Hematopoietic multipotent progenitor cell (in vitro differentiated cells): ENCODE measurements at places on chromosomes 13 and 19.
A peak's percentile ranks its signal among the peaks of the same experiment; 100 is the strongest.

- DNase-seq: peak; percentile 57
Measured at GRCh38 chr13:50123862-50124535, 108.8 kb downstream of the KCNRG start.

DNA sequence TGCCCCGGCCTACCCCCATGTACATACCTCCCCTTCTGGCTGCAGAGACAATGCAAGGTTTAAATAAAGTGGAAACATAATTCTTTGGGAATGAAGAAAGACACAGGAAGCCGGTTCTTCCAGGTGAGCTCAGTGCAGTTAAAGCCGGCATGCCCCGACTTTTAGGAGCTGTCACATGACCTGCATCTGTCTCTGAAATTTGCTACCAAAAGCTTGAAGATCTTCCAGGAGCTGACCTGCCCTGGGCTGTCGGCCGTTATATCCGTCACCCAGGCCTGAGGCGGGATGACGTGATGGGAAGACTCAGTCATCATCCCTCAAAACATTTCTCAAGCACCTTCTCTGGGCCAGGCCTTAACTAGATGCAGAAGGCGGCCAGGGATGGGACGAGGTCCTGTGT, 10.3 kb downstream of the RAB8A start:
- DNase-seq: no peak

DNA sequence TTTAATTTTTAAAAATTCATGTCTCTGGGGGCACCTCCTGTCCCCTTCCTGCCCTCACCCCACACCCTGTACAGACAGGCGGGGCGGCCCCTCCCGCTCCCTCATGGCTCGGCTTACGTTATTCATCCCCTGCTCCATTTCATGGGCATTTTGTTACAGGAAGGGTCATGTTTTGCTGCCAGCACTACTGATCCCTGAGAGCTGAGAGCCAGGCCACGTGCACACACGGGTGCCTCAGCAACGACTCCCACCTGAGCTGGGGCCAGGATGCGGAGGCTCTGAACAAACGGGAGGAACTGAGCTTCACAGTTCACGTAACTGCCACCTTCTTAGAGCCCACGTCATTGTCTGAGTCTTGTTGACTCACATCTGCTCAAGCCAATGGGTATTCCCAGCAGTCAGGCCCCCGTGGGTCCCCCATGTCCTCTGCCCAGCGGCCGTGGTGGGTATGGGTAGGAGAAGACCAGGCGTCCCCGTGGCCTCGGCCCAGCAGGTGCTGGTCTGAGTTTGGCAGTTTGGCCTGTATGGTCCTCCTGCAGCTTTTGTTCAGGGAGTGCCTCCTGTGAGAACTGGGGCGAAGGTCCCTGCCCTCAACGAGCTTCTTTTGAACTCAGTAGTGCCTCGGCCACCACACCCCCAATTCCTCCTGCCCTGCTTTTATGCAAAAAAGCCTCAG, 16.4 kb upstream of the TMEM255B start:
- DNase-seq: no peak

DNA sequence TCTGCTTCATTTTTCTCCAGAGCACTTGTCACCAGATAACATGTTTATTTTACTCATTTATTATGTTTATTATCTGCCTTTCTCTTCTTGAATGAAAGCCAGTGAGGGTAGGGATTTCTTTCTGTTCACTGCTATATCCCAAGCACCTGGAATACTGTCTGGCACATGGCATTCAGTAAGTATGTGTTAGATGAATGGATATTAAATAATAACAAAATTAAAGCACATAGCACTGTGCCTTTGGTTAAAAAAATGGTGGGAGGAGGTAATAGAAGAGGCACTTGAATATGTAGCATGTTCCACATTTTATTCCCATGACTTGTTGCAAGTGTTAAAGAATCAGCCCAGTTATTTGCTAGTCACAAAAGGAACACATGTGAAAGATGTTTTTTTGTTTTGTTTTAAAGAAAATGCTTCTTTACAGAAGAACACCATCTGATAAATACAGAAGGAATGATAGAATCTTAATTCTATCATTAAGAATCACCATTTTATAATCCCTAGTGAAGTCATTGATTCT, 151.0 kb downstream of the DLEU7 start:
- no peak for DNase-seq

- no peak for DNase-seq
Measured at GRCh38 chr19:993831-994393, 6.3 kb upstream of the GRIN3B start.

DNA sequence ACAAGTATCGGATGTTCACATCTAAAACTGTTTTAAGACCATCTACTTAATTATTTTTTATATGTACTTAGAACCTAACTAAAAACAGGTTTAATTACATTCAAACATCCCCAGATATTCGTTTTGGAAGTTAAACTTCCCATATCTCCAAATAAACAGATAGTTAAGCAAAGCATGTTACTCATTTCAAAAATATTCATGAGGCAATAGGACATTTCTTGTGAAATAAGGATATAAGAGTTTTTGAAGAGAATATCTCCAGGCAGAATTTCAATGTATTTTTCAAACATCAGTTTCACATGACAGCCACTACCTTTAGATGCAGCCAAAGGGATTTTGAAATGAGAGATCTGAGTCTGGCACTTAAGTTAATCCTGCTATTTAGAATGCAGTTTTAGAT, 697.5 kb downstream of the SLITRK1 start:
- no peak for DNase-seq

DNA sequence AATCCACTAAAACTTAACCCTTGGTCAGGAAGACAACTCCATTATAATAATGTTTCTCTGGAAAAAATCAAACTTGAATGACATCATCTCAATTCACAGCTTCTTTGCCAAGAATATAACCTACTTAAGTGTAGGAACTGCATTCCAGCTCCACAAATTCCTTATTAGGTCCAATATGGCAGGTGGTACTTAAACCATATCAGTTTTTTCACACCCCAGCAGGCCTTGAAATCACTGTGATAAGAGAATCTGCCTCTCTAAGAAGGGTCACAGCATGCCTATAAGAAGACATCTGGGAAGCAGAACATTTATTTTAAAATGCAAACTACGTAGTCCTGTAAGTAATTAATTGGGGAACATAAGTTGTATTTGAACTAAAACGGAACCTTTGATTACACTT, 687.8 kb downstream of the DIAPH3 start:
- no peak for DNase-seq

GRCh38 chr19:40416918-40417642, 3.9 kb upstream of the PRX start:
- peak; percentile 64 for DNase-seq

GRCh38 chr13:82688400-82688994, 1193.8 kb downstream of the SLITRK1 start:
- peak; percentile 56 for DNase-seq

GRCh38 chr19:3366753-3367627, 607 bp downstream of the NFIC start:
- DNase-seq: no peak

GRCh38 chr13:43159026-43159461, 135.7 kb downstream of the DNAJC15 start:
- DNase-seq: no peak

GRCh38 chr13:56528040-56528790, 612.5 kb upstream of the PRR20A start:
- no peak for DNase-seq

DNA sequence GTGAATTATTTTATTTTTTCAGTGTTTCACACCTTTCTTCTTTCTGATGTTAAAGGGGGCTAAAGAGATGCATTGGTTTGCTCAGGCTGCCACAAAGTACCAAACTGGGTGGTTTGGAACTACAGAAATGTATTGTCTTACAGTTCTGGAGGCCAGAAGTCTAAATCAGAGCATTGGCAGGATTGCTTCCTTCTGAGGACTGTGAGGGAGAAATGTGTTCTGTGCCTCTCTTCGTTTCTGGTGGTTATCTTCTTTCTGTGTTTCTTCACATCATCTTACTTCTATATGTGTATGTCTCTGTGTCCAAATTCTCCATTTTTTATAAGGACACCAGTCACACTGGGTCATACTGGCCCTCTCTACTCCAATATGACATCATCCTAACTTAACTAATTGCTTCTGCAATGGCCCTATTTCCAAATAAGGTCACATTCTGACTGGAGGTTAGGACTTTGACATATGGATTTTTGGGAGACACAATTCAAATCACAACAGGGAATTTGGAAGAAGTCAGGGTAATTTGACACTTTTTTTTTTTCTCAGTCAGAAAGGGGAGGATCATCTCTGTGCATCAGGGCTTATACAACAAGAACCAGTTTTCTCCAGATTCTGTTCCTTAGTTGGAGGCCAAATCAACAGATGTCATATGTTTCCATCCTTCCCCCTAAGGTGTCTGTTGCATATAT, 188.2 kb downstream of the KCNRG start:
- DNase-seq: no peak

DNA sequence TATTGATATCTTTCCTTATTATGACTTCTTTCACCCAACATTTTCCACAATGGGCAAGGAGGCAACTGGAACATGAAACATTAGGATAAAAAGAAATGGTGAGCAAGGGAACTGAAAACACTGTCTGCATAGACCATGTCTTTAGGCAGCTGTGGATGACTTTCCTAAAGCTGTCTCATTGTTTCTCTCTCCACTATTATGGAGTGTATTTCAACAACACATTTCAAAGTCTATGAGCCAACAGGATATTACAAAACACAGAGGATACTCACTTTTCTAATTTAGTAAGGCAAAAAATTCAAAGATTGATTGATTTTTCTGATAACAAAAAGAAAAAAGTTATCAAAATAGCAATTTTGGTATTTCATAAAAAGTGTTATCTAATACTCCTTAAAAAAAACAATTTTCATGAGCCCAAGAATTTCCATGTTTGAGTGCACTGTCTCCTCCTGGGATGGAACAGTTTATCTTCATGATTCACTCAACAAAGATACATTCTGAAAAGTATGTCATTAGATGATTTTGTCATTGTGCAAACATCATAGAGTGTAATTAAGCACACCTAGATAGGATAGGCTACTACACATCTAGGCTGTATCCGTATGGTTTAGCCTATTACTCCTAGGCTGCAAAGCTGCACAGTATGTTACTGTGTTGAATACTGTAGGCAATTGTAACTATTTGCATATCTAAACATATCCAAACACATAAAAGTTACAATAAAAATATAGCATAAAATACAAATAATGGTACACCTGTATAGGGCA, 1568.4 kb downstream of the SLITRK5 start:
- DNase-seq: no peak

DNA sequence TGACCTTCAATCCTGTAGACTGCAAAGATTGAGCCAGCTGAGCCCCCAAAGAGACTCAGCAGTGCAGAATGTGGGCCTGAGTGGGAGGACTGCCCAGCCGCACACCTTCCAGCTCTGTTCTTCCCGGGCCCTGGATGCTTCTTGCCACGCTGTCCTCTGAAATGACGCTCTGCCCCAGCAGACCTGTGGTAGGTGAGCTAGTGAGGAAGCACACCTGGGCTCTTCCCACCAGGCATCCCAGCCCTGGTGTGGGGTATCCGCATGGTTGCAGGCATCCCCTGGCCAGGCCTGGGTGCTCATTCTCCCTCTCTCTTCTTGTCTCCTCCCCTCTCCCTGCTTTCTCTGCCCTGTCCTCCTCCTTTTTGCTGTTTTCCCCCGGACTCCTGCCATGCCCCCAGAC, 9.8 kb upstream of the MZF1 start:
- no peak for DNase-seq

GRCh38 chr19:35457173-35457572, 9.1 kb downstream of the FFAR2 start:
- DNase-seq: no peak

GRCh38 chr13:48660361-48661076, 6.8 kb downstream of the CYSLTR2 start:
- no peak for DNase-seq

DNA sequence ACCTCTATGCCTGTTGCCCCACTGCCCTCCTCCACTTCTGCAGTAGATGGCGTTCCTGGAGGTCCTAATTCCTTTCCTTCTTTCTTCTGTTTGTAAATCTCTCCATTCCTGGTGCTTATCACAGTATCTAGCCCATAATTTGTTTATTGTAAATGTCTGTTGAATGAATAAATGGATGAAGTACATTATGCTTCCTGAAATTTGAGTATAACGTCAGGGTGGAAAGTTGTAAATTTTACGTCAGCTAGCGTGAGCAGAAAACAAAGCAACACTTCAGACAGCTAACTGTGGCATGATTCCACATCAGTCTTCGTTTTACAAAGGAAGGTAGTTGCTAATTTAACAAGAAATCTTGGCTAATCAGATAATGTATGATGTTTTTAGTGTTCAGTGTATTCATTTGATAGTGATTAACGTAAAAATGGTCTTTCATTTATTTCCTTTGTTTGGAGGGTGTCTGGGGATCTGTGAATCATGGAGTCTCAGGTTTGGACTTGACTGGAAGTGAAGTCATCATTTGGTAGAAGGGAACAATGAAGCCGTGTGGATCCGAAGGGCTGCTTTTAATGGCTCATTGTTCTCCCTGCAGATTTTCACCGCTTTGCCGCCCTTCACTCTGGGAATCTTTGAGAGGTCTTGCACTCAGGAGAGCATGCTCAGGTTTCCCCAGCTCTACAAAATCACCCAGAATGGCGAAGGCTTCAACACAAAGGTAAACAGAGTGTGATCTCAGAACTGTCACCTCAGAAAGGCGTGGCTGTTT, 215.1 kb downstream of the SHISA2 start:
- no peak for DNase-seq

- no peak for DNase-seq
Measured at GRCh38 chr19:18254546-18255503, 19.4 kb downstream of the IQCN start.

- no peak for DNase-seq
Measured at GRCh38 chr19:31232180-31232579, 117.1 kb downstream of the TSHZ3 start.

GRCh38 chr13:48155848-48156247, 60.9 kb upstream of the MED4 start:
- DNase-seq: peak; percentile 83

DNA sequence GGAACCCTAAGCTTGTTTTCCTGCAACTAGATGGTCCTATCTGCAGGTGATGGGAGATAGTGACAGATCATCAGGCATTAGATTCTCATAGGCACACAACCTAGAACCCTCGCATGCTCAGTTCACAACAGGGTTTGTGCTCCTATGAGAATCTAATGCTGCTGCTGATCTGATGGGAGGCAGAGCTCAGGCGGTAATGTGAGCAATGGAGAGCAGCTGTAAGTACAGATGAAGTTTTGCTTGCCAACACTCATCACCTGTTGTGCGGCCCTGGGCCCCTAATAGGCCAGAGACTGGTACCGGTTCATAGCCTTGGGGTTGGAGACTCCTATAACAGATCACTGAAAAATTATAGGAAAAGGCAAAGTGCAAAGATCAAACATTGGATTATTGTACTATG, 267.2 kb downstream of the PCDH9 start:
- no peak for DNase-seq

DNA sequence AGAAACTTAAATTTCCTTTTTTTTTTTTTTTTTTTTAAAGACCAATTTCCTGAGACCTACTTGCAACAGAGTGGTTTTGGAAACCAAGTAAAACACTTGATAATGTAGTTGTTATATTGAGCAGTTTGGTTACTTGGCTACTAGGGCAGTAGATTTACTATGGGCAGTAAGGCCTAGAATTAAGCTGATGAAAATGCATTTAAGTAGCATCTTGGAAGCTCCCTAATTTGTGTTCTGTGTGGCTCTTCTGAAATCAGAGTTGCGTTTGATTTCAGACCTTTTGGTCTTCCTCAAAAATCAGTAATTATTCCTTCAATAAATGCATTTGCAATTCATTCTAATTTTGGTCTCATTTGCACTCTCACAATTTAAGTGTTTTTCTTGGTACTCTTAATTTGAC, 810 bp downstream of the GPR180 start:
- no peak for DNase-seq

- DNase-seq: no peak
Measured at GRCh38 chr13:21973437-21974125, 302.7 kb downstream of the FGF9 start.

- no peak for DNase-seq
Measured at GRCh38 chr13:37997641-37998040, 128.1 kb upstream of the TRPC4 start.
